ENCODE measurements at places on chromosomes 11 and 22.

- no peak for DNase-seq
Measured at GRCh38 chr22:42862045-42862734, 5.1 kb upstream of the ARFGAP3 start.

DNA sequence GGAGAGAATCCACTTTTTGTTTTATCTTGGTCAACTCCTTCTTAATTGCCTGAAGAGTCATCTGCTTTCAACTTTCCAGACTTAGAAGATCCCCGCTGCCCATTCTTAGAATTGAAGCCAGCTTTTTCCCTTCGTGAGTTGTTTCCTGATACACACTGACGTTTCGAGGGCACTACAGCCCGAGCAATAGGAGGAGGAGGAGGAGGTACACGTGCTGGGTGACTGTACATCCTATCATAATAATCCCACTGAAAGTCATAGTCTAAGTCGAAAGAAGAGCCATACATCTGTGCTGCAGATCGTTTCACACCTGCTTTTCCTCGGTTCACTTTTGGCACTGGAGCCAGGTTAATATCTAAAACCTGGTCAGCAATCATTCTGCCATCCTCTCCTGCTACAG lies 606.1 kb downstream of the DLG2 start:
- DNase-seq = no peak

GRCh38 chr11:35859301-35859700 lies 84.6 kb upstream of the LDLRAD3 start:
- no peak for DNase-seq

DNA sequence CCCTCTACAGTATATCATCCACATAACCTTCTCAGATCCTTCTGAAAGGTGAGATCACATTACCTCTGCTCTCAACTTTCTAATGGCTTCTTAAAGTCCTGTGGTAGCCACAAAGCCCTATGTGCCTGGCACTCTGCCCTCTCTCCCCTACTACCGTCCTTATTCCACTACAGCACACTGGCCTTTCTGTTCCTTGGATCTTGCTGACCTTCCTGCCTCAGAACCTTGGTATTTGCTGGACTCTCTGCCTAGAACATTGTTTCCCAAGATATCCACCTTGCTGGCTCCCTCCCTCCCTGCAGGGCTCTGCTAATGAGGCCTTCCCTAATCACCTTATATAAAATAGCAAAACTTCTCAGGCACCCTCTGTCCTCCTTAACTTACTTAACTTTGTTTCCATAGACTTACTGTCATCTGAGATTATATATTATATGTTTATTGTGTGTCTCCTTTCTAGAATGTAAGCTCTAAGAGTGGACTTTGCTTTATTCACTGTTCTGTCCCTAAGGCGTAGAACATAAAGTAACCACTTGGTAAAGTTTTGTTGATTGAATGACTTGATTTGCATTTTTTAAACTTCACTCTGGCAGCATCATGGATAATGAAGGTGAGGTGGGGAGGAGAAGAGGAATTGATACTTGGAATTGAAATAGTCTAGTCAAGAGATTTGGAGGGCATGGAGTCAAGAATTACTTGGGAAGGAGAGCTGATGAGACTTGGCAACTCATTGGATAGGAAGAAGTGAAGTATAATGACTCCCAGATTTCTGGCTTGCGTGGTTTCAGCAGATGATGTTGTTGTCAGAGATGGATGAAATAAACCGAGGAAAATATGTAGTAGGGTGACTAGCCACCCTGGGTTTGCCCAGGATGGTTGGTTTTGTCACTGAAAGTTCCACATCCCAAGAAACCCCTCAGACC lies 10.5 kb downstream of the POLD3 start:
- DNase-seq = no peak

GRCh38 chr22:29733362-29734201 lies 13.8 kb downstream of the CABP7 start:
- no peak for DNase-seq

GRCh38 chr22:40363059-40363458 lies 7.3 kb upstream of the SGSM3 start:
- no peak for DNase-seq

- no peak for DNase-seq
Measured at GRCh38 chr22:47452184-47452583, 689.7 kb downstream of the TBC1D22A start.

DNA sequence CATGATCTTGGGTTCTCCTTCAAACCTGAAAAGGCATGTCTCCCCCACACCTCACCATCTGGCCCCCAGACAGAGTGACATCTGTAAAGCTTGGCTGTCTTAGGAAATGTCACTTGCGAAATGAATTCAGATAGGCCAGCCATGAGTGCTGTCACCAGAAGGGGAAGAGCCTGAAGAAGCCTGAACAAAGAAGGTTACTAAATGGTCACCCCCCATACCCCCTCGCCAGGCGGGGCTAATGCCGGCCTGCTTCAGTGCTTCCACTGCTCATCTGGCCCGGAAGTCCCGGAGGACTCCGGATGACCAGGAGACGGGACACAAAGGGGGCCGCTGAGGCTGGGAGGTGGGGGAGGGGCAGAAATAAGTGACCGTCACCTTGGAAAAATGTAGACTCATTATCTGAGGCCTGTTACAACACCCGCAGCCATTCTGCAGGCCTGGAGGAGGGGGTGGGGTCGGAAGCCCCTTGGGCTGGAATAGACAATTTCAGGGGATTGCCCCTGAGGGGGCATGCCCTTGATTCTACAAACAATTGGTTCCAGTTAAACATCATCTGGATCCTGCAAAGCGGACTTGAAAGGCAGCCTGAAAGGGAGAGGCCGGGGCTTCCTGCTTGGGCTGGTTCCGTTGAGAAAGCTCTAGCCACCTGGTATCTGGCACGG lies 43.2 kb downstream of the NAT10 start:
- DNase-seq = no peak

- no peak for DNase-seq
Measured at GRCh38 chr11:126981635-126982034, 18.9 kb downstream of the KIRREL3 start.

- DNase-seq = no peak
Measured at GRCh38 chr11:81112718-81113117, 1620.9 kb downstream of the FAM181B start.

DNA sequence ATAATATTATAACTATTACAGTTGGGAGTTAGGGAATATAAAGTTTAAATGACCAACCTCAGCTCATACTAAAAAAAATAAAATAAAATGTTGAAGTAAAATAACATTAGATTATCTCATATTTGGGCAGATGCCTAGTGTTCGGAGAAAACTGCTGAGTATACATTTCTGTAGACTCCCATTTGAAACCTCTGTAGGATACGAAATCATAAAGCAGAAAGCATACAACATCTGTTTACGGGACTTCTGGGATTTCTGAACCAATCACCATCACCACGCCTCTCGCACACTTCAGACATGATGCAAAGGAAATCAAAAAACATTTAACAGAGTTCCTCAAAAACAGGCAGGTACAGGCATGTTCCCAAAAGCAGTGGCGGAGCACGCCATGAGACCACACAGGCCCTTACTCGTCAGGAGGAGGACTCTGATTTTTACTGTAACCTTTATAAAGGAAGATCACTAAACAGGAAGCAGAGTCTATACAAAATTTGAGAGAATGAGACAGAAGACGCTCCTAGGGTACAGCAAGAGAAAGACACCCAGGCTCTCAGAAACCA lies 8.6 kb downstream of the ZNF195 start:
- DNase-seq = no peak

GRCh38 chr11:19713196-19714021 lies 772 bp downstream of the NAV2 start:
- no peak for DNase-seq

GRCh38 chr11:60513496-60514460 lies 1.4 kb upstream of the MS4A13 start:
- no peak for DNase-seq

DNA sequence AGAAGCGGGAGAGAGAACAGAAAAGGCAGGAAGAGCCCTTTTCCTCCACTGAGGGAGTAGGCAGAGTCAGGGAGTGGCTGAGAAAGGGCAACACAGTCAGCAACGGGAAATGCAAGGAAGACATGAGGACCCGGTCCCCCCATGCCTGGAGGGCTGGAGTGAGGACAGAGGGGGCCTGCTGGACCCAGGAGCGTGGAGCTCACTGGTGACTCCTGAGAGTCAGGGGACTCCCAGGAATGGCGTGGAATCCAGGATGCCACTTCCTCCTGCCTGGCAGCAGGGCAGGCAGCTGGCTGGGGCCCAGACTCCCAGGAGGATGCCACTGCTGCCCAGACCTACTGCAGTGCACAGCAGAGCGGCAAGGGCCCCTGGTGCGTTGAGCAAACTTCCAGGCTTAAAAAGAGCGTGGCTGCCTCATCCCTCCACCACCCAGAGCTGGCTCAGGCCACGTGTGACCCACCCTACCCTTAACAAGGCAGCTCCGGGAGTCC lies 11.3 kb downstream of the C11orf21 start:
- DNase-seq = peak; percentile 1

GRCh38 chr11:8320076-8320475 lies 56.4 kb upstream of the LMO1 start:
- no peak for DNase-seq

GRCh38 chr22:44181912-44182587 lies 1.3 kb downstream of the PARVG start:
- DNase-seq = peak; percentile 44

- DNase-seq = no peak
Measured at GRCh38 chr22:42813501-42813900, 43.6 kb downstream of the ARFGAP3 start.

DNA sequence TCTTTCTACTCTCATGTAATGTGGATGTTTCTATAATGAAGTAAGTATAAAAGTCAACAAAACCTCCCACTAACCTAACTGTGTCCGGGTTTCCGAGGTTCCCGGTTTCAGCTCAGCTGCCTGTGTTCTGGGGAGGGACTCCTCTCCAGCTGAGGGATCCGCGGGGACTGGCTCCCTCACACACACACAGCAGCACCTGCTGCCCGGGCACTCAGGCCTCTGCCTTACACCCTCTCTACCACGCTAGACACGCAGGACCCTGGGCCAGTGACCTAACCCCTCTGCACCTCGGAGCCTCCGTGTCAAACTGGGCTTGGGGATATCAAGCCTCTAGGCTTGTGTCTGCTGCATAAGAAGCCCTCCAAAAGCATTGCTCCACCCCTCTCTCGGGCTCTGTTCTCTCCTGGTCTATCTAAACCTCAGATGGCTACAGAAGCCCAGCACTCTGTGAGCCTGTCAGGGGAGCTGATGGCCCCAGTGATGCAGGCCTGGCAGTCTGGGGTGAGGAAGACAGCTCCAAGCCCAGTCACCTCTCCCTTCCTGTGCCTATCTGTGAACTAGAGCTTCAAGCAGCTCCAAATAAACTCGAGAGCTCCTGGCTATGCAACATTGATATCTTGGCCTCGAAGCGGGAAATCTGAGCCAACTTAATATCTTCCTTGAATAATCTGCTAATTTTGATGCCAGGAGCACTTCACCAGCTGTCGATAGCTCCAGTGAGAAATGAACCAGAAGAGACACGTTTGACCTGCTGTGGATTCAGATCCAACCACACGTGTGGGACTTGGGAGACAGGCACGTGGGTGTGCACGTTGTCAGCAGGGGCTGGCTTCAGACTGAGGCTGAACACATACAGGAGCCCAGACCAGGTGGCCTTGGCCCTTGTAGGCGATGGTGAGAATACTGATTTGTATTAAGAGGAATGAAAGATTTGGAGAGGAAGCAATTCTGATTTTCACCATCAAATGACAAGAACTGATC lies 232.7 kb upstream of the B3GAT1 start:
- DNase-seq = no peak

- DNase-seq = no peak
Measured at GRCh38 chr11:132475026-132475425, 1057.3 kb downstream of the OPCML start.

DNA sequence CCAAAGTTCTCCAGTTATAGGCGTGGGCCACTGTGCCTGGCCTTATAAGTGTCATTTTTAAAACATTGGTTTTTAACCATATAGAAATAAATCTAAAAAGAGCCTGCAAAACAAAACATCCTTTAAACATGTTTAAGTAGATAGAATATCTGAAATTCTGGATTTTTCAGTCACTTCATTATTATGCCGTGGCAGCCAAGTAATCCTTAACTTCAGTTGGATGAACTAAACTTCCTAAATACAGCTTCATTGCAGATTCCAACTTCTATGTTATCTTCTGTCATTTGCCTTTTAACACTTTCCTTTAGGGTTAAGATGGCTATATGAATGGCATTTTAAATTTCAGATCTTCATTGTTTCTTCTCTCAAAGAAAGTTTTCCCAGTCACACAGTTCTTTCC lies 291.4 kb downstream of the TMEM135 start:
- DNase-seq = no peak

DNA sequence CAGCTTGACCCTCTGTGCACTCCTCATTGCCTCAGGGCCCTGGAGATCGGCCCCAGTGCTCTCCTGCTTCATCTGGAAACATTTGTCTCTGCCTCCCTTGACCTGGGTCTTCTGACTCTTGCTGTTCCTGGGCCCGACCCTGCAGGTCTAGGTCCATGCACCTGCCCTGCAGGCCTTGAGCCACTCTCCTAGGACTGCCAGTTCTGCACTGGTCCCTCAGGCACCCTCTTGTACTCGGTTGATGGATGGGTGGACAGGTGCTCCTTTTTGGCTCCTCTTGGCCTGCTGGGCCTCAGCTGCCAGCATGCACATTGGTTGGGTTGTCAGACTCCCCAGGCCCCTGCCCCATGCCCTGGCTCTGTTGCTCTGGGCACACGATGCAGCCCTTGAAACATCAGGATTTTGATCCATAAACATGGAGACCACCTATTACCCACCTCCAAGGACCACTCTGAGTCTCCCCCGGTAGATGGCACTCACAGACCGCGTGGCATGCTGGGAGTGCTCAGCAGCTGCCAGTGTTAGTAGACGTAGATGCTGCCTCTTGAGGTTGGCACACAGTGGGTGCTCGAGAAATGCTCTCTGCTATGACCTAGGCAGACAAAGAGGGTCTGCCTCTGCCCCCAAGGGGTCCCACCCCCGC lies 20.2 kb upstream of the ACR start:
- DNase-seq = no peak
